ENCODE measurements at places on chromosomes 11 and 22.
A peak's percentile ranks its signal among the peaks of the same experiment; 100 is the strongest.

DNA sequence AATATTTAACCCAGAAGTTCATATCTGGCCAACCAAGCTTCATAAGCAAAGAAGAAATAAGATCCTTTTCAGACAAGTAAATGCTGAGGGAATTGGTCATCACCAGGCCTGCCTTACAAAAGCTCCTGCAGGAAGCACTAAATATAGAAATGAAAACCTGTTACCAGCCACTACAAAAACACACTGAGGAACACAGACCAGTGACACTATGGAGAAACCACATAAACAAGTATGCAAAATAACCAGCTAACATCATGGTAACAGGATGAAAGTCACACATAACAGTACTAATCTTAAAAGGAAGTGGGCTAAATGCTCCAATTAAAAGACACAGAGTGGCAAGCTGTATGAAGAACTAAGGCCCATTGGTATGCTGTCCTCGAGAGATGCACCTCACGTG lies 311.4 kb downstream of the DYNC2H1 start:
- DNase-seq = peak; percentile 32

DNA sequence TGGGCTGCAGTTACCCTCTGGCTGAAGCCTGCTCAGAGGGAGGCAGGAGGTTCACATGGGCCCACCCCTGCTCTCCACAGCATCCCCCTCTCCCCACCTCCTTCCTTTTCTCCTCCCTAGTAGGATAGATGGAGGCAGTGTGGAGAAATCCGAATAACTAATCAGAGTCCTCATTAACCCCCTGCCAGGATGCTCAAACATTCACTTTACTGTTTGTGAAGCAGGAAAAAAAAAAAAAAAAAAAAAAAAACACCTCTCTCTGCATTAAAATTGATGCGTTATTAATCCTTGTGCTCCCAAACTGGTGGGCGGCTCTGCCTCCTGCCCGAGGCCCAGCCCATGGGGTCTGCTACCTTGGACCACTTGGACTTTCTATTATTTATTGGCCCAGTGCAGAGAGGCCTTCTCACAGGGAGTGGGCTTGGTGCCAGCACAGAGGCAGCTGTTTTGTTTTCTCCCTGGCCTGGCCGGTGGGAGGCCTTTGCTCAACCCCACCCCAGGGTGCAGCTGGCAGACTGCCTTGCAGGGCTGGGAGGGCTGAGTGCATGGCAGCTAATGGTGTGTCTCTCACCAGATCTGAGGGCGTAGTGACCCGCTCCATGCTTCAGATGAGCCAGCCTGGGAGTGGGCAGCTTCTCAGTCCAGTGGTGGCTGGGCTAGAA lies 150.7 kb downstream of the PKNOX2 start:
- DNase-seq = no peak

DNA sequence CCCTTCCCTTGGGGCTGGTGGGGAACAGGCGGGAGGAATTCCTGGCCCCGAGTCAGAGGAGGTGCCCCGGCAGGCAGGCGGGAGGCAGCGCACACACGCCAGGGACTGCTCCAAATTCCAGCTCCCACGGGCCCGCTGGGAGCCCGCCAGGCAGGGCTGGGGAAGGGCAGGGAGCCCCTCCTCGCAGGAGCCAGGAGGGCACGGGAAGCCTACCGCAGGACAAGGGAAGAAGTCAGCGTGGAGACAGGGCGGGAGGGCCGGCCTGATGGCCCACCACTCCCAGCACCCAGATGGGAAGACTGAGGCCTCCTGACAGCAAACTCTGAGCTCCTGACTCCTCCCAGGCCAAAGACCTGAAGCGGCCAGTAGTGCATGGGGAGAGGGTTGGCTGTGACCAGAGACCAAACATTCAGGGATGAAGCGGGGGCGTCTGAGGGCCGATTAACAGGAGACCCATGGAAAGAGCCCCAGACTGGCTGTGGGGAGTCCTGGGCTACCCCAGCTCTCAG lies 22.4 kb downstream of the RPL3 start:
- DNase-seq = no peak

DNA sequence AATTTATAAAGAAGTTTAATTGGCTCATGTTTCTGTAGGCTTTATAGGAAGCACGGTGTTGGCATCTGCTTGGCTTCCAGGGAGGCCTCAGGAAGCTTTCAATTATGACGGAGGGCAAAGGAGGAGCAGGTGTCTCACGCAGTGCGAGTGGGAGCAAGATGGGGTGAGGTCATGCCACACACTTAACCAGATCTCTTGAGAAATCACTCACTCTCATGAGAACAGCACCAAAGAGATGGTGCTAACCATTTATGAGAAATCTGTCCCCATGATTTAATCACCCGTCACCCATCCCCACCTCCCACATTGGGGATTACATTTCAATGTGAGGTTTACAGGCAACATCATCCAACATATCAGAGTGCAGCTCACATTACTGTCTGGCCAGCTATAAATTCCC lies 103.5 kb downstream of the ARHGAP8 start:
- DNase-seq = no peak

DNA sequence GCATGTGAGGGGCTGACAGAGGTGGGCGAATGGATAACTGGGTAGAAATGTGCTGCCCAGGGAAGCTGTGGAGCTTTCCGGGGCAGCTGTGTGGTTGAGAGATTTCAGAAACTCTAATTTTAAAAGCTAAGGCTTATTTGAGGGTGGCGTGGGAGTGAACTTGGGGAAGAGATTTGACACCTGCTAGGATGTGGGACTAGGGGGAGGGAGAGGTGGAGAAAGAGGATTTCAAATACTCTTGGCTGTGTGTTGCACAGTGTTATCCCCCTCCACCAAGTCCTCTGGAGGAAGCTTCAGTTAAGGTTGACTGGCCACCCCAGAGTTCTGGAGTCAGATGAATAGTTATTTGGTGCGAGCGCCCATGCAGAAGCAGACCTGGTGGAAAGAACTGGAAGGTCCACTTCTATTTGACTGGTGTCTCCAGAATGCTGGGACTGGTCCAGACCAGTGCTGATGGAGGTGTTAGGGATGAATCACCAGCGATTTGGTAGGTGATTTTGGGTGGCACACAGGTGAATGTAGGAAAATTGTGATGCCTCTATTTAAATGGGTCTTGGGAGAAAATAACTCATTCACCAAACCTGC lies 72.8 kb upstream of the ALX4 start:
- no peak for DNase-seq

- no peak for DNase-seq
These were observed 760.6 kb downstream of the OPCML start for GRCh38 chr11:132771746-132772145.

DNA sequence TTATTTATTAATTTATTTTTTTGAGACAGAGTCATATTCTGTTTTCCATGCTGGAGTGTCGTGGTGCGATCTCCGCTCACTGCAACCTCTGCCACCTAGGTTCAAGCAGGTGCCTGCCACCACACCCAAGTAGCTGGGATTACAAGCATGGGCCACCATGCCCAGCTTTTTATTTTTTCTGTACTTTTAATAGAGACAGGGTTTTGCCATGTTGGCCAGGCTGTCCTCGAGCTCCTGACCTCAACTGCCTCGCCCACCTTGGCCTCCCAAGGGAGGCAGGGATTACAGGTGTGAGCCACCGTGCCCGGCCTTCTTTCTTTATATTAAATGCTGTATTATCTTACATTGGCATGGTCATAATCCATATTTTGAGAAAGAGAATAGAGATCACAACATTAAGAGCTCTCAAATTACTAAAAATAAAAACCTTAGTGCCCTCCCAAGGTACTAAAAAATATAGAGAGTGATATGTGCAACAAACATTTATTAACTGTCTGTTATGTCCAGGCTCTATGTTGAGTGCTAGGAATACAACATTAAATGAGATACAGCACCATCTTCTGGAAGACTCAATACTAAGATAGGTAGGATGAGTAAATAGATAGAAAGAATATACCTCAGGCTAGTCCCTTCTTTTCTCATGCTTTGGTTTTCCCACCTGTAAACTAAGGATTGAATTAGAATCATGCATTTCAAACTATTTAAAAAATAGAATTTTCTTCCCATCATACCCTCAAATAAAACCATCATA lies 84.1 kb downstream of the BBOX1 start:
- DNase-seq = no peak

All from foreskin keratinocyte (primary cell).